A673 (cell line): ENCODE measurements at places on chromosomes 5 and 9. TPM values are rescaled to one million over a fixed set of nuclear protein-coding genes. Genes with fewer than 3 reads are reported as not detected.

DNA sequence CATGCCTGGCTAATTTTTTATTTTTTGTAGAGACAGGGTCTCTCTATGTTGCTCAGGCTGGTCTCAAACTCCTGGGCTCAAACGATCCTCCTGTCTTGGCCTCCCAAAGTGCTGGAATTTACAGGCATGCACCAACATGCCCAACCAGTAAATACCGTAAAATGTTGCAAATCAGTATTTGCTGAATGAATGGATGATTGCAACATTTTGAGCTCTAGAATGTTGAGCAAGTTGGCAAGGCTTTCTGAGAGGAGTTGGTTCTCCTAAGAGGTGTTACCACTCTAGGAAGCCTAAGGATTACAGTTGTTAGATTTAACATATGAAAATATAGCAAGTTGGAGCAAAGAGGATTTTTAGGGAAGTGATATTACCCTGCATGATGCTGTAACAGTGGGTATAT, 15.6 kb upstream of the DMXL1 start:
- peak; percentile 24 for DNase-seq

Gene APBA1
- 0.13 and 0.15 TPM in 2 replicates for total RNA-seq

GRCh38 chr5:158940977-158941376, 158.7 kb downstream of the EBF1 start:
- DNase-seq = no peak

- no peak for DNase-seq
Observed at GRCh38 chr5:82413302-82414040, 135.3 kb upstream of the RPS23 start.

Gene LCNL1
- total RNA-seq = not detected in 2 replicates

Gene MARCHF11
- not detected in 2 replicates for total RNA-seq

DNA sequence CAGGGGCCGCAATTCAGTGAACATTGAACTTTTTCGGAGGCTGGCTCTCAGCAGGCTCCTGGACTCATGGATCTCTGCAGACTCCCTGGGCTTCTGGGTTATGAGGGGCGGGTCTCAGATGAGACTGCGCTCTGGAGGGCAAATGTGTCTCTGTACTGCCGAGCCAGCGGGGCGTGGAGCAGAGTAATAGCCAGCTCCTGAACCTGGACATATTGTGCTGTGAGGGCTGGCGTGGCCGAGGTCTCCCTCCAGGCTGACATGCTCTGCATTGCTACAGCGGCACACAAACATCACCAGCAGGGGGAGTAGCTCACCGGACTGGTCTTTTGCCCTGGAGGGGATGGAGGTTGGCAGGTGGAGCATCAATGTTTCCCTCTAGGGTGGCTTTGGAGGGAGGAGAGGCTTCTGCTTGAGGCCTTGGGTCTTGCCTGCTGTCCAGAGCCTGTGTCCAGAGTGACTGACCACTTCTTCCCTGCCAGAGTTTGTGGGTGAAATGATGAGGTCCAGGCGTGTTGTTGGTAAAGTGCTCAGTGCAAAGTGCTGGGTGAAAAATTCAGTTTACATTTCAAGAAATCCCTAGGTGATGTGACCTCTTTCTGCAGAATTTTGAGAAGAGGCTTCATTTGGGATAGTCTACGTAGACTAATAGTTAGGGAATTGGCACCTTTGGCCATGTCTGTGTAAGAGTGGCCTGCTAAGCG, 10.9 kb upstream of the GADD45G start:
- DNase-seq = peak; percentile 48

GRCh38 chr5:34547300-34548085, 108.6 kb upstream of the RAI14 start:
- no peak for DNase-seq

DNA sequence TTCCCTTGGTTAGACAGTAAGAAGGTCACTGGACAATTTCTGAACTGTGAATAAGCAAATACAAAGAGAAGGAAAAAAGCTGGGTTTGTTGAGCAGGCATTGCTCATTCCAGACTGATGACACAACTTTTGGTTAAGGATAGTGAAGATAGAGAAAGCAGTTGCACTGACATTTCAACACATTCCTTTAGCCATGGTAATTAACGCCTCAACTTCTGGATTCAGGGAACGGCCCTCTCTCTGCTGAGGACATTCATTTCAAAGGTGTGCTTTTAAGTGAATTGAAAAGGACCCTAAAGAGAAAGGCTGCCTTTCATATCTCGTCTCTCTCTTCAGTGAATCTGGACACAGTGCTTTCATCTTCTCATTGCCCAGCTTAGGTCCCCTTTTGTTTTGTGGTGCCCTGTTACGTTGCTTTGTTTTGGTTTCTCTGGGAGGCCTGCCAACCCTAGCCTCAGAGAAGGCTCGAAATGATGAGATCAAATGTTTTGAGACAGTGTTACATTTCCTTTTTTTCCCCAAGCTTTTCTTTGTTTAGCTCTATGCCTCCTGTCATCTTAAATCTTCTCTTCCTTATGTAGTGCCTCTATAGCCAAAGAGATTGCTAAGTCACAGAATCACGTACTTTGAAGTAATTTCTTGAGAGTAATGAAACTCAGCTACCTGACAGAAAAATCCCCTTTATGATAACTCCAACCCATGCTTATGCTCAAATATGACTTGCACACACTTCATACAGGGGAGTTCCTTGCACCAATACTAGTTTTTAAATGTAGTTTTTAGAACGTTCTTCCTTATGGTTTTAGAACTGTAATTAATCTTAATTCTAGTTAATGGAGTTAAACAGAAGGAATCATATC, 94.4 kb upstream of the IFNE start:
- DNase-seq = peak; percentile 5

GRCh38 chr9:133135146-133135745, 14.2 kb upstream of the RALGDS start:
- no peak for DNase-seq

Gene CTNND2
- total RNA-seq = not detected in 2 replicates
